ENCODE measurements at places on chromosomes 12 and 14. TPM values are rescaled to one million over a fixed set of nuclear protein-coding genes. Genes with fewer than 3 reads are reported as not detected.

Gene FOXG1
- 0.07 TPM for polyA plus RNA-seq

Gene FBRSL1
- polyA plus RNA-seq, result 82.2 TPM

Gene INHBE
- polyA plus RNA-seq, result 0.53 TPM

Gene HPD
- 4.4 TPM for polyA plus RNA-seq

Gene KRT74
- not detected for polyA plus RNA-seq

Gene INTS13
- polyA plus RNA-seq, result 32.4 TPM

DNA sequence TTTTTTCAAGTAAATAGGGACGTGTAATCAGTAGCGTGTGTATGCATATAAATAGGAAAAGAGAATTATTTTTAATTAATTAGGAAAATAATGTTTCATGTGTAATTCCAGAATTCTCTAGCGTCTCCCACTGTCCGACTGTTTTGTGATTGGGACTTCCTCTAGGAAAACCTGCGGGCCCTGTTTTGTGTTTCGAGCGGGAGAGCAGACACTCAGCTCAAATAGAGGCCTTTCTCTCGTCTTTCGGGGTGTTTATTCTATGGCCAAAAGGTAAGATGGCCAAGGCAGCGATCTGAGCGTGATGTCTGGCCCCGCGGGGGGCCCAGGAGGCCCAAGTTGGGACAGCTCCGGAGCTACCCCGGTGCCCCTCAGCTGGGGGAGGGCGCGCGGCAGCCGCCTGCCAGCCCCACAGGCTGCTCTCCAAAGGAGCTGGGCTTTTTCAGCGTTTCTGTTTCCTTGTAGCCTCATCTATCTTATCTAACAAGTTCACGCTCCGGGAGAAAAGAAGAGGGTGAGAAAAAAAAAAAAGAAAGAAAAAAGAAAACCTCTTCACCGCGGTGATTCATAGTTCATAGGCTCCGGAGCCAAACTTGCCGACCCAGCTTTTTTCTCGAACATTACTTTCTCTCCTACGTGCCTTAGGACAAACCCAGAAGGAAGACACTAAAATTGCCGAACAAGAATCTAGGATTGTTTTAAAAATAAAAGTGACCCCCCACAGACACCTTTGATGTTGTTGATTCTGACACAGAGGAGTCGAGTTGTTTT, 7.5 kb upstream of the FOXG1 start:
- no peak for DNase-seq

DNA sequence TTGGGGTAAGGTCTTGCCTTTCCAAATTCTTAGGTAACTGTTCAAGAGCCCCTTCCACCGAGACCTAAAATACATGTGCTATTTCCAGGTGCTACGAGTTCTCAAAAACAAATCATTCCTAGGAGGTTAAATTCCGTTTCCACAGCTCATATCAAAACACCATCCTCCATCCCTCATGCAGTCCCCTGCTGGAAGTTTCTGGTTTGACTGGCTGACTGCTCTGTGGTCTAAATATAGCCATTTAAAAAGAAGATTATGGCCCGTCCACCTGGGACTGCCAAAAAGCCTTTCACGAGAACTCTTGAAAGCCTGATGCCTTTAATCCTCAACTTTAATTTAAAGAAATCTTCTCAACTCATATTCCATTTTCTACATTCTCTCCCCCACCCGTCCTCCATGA, 201.5 kb upstream of the MYL2 start:
- peak; percentile 34 for DNase-seq

DNA sequence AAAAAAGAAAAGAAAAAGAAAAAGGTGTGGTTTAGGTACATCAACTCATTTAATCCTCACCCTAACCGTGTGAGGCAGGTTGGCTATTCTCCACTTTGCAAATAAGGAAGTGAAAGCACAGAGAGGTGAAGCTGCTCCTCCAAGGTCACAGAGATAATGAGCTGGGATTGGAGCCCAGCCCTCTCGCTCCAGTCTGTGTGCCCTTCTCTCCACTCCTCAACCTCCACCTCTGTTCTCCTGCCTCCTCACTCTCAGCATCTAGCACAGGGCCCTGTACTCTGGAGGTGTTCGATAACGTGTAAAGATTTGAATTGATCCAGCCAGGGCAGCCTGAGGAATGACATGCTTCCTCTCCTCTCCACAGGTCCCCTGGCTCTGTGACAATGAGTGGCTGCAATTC, 502.3 kb downstream of the TMEM132D start:
- DNase-seq, result no peak

- DNase-seq, result no peak
Observed at GRCh38 chr12:132765361-132765760, 3.7 kb upstream of the ANKLE2 start.

DNA sequence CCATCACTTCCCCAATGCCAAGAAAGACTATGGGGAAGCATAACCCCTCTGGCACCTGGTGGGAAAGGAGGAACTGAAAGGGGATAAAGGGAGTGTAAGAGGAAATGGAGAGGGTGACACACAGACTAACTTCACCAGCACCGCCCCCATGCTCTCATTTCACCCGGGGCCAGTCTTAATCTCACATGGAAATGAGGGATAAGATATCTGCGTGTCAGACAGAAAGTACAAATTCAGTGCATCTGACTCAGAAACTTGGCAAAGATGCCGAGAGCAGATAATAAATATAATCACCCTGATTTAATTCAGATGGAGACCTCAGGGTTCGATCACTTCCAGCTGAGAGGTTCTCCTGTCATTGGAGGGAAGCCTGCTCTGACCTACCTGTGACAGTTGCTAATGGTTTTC, 191.6 kb downstream of the DUSP6 start:
- no peak for DNase-seq

- no peak for DNase-seq
Observed at GRCh38 chr14:103480595-103480994, 42.0 kb downstream of the CKB start.

DNA sequence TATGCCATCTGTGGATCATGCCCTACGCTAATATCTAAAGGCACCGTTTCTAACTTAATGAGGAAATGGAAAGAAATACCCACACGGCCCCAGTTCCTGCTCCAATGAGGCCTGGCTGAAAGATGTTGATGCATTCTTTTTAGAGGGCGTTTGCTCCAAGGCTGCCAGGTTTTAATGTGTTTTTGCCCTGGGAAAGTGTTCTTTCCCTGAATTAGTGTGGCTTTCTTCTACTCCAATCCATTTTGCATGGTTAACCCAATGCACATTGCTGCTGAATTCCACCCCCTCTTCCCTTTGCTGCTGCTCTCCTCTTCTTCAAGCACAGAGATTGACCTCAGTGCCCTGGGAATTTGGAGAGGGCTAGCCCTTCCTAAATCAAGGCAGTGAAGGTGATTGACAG, 1.1 kb downstream of the MYF5 start:
- no peak for DNase-seq

- DNase-seq, result no peak
Observed at GRCh38 chr14:69643430-69644200, 32.2 kb downstream of the SUSD6 start.

DNA sequence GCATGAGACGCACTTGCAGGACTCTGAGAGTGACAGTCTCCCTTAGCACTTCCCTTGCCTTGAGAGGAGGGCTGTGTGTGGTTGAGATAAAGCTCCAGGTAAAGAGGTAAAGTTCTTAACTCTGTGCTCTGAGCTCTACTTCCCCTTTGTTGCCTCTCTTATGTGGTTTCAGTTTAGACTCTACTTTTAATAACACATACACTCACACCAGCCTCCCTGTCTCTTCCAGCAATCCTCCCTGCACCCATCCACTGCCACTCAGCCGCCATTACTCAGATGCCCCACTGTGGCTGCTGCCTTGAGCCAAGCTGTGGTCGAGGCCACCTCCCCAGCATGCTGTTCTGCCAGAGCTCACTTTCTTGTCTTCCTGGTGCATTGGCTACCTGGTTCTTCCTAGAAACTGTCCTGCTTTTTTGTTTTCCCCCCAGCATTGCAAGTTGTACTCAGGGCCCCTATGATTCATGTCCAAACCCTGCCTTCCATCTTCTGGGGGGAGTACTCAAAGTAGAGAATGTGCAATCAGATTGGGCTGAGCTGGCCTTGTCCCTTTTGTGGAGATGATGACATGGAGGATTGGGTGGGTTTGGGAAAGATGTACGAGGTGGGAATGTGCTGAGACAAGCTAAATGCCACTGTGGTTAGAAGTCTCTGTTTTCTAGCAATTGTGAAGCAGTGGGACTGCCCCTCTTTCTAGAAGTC, 115.5 kb upstream of the PARP11 start:
- no peak for DNase-seq

- DNase-seq, result peak; percentile 66
Observed at GRCh38 chr12:113152835-113153814, 3.6 kb downstream of the CFAP73 start.

- no peak for DNase-seq
Observed at GRCh38 chr14:103023881-103024473, 33.4 kb downstream of the CDC42BPB start.

DNA sequence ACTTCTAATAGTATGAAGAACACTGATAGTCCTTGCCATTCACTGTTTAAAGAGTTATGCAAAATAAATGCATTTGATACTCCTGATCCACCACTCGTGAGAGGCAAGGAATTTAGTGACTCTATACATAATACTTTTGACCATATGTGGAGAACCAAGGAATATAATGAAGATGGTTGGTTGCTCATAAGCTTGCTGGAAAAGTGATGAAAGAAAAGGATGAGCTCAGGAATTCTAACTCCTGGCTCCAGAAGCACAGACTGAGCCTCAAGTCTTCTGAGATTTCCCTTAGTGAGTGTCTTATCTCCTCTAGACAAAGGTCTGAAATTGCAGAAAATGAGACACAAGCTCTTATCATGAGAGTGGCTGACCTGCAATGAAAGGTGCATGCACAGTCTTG, 57.1 kb upstream of the KRAS start:
- DNase-seq, result no peak

GRCh38 chr12:5280086-5280485, 151.8 kb upstream of the NTF3 start:
- DNase-seq, result no peak

GRCh38 chr12:58537278-58537677, 383.0 kb downstream of the LRIG3 start:
- DNase-seq, result no peak

DNA sequence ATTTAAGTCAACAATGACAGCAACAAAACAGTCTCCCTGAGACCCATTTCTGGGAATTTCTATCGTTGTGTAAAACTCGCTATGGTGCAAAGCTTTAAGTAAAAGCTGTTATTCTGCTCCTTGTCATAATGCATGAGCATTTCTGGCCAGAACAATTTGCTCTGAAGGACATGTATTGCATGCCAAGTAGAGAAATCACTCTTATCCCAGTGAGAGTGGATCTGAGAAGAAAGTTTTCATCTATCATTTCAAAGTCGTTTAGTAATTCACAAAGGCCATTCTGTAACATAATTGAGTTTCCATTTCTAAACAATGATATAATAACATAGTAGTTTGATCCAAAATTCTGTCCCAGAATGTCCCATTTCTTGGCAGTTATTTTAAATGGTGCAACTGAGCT, 86.6 kb downstream of the TBC1D30 start:
- no peak for DNase-seq

DNA sequence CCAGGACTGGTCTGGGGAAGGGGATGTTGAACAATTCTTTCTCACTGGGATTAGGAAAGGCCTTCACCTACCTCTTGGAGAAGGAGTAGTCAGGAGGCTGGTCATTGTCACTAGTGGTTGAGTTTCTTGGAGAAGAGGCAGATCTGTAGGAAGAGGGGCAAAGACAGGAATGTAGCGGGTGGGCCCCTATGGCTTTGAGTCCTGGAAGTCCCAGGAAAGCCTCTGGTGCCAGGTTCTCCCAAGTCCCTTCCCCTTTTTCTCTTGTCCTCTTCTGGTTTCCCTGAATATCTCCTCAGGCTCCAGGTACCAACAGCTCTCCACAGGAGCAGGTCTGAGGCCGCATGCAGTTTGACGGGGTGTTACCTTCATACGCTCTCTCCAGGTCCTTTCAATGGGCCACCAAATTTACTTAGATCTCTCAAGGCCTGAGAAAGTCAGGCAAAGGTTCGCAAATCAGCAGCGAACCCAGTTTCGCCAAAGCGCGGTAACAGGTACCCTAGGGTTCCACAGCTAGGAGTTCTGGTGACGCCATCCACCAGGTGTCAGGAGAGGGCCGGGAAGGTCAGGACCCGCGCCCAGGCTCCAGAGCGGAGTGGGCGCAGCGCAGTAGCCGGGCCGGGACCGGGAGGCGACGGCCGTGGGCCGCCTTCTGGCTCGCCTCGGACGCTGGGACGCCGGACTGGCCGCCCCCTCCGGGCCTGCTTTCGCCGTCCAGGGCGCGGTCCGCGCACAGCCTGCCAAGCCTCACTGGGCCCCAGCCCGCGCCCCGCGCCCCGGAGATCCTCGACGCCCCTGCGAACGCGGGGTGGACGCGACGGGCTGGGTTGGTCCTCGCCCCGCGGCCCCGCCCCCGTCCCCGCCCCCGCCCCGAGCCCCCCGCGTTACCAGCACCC, 795 bp downstream of the SMAGP start:
- peak; percentile 35 for DNase-seq

DNA sequence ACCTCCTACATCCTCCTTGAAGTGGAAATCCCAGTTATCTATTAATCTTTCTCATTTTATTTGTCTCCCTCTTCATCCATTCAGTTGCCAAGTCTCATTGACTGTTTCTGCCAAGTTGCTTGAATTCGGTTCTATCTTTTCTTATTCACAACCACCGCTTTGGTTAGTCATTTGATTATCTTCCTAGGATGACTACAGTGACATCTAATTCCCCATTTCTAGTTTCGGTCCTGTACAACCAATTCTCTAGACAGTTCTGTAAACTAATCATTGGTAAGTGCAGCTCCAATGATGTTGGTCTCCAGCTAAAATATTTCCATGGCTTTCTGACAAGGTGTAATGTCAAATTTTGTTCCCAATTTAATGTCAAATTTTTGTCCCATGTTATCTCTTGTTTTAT, 220.1 kb downstream of the ADAMTS20 start:
- no peak for DNase-seq

GRCh38 chr12:19643635-19644034, 204.3 kb downstream of the AEBP2 start:
- DNase-seq, result peak; percentile 56

DNA sequence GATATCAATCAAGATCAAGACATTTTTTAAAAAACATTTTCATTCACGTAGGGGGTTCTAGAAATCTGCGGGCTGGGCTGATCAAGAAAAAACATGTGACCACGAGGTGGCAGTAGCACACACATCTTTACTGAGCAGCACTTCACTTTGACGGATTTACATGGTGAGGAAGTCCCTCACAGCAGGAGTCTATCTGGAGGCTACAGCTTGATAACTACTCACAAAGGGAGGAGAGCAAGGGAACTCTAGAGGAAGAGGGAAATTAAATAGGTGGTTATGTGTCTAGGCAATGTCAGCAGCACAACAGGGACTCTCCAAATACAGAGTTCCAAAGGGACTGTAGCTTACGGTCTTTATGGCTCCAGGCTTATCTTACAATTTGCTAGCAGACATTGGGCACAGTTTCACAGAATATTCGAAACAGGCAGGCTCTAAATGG, 248.1 kb downstream of the DPY19L2 start:
- no peak for DNase-seq

Data from renal pelvis (tissue), 12 donors.